ENCODE measurements at places on chromosomes 3 and 15.

GRCh38 chr3:133448478-133449122, 48.7 kb downstream of the BFSP2 start:
- no peak for ATAC-seq

DNA sequence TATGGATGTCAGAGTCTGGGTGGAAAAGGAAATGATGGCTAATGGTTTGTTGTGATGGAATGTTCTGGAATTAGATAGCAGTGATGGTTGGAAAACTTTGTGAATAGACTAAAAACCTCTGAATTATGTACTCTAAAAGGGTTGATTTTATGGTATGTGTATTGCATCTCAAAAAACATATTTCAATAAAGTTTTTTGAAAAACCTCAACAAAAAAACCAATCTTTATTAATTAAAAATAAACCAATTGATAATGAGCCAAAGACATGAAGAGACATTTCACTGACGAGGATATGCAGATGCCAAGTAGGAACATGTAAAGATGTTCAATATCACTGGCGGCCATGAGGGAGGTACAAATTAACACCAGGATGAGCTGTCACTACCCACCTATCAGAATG, 70.0 kb upstream of the STIMATE start:
- no peak for ATAC-seq

GRCh38 chr3:127369356-127369935, 81.6 kb upstream of the PRR20G start:
- no peak for ATAC-seq

DNA sequence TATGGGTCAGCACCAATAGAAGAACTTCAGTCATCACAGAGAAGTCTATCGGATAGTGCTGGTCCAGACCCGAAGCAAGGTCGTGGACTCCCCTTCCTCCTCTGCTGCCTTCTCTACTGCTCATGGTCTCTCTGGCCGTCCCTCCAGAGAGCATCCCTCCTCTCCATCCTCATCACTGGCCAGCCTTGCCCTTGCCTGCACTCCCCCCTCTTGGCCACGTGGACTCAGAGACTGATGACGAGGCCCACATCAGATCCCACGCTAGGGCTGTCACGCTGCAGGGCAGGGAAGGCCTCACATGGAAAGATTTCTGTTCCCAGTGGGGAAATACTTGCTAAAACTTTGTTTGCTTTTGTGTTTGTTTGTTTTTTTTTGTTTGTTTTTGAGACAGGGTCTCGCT, 35.3 kb downstream of the IGDCC3 start:
- no peak for ATAC-seq

DNA sequence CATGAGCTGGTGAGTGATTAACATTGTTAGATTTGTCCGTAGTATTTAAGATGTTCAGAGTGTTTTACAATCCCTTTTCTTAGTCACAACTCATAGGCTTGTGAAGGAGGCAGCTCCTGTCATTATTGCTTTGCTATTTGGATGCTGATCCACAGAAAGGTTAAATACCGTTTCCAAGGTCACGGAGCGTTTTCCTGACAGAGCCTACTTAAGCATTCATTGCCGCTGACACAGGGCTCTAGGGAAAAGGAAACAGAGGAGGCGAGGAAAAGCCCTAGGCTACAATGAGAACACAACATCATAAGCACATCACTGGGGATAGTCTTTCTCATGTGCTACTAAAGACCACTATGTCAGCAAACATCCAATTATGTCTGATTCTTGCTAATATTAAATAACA, 38.5 kb upstream of the CPB1 start:
- no peak for ATAC-seq

DNA sequence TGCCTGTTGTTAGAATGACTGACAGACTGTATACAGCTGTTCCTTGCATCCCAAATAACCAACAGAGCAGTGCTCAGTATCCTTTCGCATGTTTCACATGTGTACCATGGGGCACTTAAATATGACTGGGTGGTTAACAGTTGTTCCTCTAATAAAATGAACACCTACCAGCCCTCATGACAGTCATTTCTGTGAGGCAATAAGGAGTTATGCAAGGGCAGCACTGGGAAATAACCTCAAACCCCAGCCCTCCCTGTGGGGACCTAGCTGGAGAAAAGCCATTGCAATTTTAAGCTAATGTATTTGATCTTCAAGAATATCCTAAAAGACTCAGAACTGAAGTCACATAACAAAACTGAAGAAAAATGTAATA, 7.3 kb downstream of the RFT1 start:
- ATAC-seq, result no peak

GRCh38 chr3:105809208-105809888, 59.5 kb downstream of the CBLB start:
- ATAC-seq, result no peak

All from SK-N-SH treated with all-trans-retinoic acid at 6 μM for 48 hours (cell line).